Fibroblast of the aortic adventitia (primary cell): ENCODE measurements at places on chromosomes 16 and 17.

DNA sequence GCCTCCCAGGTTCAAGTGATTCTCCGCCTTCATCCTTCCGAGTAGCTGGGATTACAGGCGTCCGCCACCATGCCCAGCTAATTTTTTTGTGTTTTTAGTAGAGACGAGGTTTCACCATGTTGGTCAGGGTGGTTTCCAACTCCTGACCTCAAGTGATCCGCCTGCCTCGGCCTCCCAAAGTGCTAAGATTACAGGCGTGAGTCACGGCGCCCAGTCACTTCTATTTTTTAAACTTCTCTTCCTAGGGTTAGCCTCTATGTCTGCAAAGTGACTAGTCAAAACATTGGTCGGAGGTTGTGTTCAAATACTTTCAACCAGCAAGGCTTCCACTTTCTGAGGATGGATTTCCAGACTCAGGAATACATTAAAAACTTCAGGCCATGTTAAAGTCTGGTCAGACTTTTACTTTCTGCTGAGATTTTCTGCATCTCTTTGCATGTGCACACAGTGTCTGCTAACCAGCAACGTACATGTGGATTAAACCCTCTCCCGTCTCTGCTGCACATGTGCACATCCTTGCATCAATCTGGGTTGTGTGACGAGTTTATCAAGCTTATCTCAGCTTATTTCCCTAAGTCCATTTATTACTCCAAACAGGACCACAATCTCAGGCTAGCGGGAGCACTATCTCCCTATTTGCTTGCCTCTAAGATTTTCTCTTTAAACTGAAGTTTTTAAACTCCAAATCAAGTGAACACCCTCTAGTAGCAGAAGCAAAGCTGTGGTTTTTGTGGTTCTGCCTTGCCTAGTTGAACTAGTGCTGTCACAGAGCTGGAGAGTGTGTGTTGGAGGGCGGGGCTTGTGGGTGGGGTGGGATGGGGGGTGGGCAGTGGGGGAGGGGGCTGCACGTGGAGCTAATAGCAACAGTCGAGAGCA lies 525.2 kb upstream of the GOT2 start:
- no peak for DNase-seq

DNA sequence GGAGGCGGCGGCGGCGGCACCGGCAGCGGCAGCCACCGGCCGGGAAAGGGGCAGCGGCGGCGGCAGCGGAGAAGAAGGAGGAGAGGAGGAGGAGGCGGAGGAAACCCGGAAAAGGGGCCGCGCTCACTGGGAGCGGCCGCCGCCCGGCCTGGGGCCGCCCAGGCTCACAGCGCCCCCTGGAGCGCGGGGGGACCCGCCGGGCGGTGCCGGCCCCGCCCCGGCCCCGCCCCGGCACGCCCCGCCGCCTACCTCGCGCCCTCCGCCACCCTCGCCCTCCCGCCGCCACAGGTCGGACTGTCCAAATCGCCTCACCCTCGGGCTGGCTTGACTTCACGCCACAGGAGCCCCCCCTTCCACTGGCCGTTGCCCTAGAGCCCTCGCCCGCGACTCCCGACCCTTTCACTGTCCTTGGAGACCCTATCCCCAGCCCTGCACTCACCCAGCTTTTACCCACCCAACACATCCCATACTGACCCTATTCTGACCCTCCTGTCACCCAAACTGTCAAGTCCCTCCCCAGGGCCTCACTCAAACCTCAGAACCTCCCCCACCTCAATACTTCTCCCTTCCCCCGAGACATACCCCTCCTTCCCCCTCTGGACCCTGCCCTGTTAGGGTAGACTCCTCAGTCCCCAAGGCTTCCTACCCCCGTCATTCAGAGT lies at the start of gene CSNK2A2:
Gene CSNK2A2 (minus strand): TSS at position 85 of the 662 bp plus-strand sequence. CDS start 370 bp downstream, outside the sequence.
- DNase-seq = peak; percentile 60

DNA sequence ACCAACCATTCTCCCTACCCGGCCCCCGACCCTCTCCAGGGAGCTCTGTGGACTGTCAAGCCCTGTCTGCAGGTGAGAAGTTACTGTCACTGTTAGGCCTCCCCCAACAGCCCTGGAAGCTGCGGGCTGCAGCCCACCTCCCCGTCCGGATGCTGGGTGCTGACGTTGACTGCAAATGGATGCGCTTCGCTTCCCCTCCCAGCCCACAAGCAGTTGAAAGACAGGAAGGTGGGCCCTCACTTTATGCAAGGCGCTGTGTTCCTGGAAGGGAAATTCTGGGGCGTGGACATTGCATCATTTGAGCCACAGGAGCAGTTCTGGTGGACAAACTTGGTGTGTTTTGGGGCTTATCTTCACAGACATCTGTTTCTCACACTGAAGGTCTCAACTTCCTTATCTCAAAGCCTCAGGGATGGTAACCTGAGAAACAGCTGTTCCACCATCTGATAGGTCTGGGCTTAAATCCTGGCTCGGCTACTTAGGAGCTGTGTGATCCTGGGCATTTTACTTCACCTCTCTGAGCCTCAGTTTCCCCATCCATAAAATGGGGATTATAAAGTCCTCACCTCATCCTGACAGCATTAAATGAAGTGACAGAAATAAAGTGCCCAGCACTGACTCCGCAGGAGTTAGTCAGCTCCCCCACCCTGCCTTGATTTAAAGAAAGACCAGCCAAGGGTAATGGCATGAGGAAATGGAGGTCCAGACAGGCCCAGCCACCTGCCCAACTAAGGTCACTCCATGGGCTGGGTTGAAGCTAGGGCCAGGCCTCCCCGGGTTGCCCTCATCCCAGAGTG lies 4.6 kb upstream of the DRC7 start:
- peak; percentile 4 for DNase-seq

GRCh38 chr16:67000384-67001351 lies 12.3 kb downstream of the CES4A start:
- no peak for DNase-seq

DNA sequence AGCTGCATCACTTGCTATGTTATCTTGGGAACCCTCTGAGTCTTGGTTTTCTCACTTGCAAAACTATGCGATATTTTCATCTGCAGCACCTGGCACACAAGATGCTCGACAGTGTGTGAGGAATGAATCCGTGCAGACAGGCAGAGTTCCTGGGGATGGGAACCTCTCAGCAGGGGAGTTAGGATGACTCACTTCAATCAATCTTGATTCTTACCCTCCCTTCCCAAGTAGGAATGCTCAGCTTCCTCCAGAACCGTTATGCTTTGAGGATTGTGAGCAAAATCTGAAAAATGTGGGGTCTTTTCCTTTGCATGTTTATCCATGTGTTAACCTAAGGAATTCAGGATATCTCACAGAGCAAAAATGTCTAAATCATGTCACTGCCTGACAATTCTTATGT lies 68.9 kb upstream of the HNF1B start:
- DNase-seq = peak; percentile 57

DNA sequence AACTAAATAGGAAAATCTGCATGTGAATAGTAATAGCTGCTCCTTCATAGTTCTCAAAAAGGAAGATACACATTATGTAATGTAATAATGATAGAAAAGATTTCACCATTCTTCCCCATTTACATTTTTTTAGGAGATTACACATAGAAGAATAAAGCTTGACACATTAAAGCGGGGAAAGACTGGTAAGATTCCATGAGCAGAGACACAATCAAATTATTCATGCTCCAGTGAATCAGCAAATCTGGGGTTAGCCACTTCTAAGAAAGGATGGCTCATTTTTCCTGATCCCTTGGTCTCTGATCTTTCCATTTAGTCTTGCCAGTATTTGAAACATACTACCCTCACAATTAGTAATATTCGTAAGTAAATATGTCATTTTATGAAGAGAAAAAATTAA lies 81.9 kb downstream of the CA4 start:
- DNase-seq = peak; percentile 42

GRCh38 chr16:35339337-35339736 lies 1879.9 kb downstream of the TP53TG3F start:
- no peak for DNase-seq

GRCh38 chr16:55364811-55365210 lies 40.8 kb downstream of the IRX6 start:
- no peak for DNase-seq

DNA sequence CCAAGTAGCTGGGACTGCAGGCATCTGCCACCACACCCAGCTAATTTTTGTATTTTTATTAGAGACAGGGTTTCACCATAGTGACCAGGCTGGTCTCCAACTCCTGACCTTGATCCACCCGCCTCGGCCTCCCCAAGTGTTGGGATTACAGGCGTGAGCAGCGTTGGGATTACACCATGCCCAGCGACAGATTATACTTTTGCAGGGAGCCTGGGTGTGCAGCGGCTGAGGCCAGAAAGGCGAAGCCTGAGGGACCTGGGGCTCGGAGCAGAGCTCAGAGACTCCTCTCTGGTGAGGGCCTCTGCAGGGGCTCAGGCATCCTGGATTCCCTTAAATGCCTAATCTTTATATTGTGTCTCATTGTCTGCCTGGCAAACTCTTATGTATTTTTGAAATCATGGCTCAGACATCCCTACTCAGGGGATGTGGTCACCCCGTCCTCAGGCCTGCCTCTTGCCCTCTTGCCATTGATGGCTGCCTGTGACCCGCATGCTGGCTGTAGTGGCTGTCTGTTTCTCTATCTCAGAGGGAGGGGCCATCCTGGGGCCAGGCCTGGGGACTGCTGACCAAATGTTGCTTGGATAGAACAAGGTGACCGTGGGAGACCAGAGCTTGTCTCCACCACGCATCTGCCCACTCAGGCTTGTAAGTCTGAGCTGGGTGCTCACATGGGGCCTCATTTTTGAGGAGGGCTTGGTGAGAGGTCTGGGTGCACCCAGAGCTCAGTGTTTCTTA lies 42.6 kb downstream of the B9D1 start:
- DNase-seq = no peak

DNA sequence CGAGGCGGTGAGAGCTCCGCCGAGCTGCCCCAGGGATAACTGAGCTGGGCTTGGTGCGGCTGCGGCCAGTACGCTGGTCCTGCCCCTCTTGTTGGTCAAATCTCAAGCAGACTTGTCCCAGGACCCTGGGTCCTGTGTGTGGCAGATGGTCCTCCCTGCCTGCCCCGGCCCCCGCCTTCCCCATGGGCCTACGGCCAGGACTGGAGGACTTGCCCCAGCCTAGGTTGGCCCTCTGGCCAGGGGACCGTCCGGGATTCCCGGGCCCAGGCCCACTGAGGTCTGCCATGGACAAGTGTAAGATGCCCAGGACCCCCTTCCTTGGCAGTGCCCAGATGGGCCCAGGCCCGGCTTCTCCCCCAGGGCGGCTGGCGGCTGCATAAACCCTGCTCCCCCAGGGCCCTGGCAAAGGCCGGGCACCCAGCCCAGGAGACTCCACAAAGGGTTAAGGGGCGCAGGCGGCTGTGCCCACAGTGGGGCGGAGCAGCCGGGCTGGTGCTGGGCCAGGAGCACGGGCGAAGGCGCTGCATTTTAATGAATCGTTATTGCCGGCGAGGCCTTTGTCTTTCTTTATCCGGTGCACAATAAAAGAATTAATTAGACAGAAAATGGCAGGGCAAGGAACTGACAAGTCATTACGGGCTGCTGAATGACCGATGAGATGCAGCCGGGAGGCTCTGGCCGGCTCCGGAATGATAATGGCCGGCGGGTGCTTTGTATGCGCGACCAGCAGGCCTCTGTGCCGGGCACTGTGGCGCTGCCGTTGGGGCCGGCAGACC lies 9.1 kb downstream of the SOX8 start:
- no peak for DNase-seq

- DNase-seq = peak; percentile 12
Observed at GRCh38 chr17:70159980-70160379, 9.4 kb upstream of the KCNJ2 start.

- no peak for DNase-seq
Observed at GRCh38 chr16:86580791-86581170, 2.4 kb downstream of the FOXL1 start.

- DNase-seq = peak; percentile 67
Observed at GRCh38 chr17:43469145-43469544, 14.6 kb upstream of the DHX8 start.

DNA sequence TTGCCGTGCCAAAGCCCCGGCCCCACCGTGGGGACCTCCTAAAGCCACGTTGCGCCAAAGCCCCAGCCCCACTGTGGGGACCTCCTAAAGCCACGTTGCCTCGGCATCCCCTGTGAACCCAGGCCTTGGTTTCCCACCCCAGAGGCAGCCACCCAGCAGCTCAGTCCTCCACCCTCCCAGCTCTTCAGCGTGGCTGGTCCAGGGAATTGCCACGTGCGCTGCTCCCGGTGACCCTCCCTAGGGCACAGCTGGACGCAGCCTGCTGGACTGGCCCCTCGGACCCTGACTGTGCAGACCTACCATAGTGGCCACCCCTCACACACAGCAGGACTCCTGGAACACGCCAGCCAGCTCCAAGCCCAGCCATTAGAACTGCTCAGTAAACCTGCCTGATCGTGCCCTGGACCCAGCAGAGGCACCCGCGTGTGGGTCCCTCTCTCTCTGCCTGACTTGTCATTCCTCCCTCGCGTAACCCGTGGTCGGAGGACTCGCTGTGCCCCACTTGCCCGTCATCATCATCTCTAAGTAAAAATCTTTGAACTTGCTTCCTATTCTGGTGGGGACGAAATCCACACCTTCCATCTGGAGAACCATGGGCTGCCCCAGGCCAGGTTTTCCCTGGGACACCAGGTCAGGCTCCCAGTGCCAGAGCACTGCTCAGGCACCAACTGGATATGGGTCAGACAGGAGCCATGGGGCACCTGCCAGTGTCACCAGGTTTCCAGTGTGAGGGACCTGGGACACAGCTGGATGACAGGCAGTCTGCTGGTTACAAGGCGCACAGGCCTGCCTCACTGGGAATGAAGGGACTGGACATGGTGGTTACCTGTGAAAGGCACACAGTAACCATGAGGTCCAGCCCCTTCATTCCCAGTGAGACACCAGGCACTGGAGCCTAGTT lies 5.6 kb downstream of the CIAO3 start:
- DNase-seq = no peak

- no peak for DNase-seq
Observed at GRCh38 chr16:57343221-57343620, 15.4 kb upstream of the CCL22 start.

DNA sequence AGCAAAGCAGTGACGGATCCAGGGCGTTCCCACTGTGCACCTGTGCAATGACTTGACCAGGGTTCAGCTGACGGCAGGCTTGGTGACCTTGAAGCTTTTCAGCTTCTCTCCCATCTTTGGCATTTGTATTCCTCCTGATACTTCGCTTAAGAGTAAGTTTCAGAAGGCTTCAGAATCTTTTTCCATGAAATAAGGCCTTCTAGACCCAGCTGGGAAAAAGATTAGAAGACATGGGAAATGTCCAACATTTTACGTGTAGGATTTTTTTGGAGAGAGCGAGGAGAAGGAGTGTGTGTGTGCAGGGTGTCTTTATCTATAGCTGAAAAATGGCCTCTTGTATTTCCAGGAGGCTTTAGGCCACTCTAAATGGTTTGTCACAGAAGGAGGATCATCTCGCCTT lies 104.1 kb downstream of the BANP start:
- no peak for DNase-seq
